ENCODE measurements at places on chromosomes 4 and X.

GRCh38 chr4:93684571-93684970, 144.0 kb upstream of the ATOH1 start:
- DNase-seq, result no peak

DNA sequence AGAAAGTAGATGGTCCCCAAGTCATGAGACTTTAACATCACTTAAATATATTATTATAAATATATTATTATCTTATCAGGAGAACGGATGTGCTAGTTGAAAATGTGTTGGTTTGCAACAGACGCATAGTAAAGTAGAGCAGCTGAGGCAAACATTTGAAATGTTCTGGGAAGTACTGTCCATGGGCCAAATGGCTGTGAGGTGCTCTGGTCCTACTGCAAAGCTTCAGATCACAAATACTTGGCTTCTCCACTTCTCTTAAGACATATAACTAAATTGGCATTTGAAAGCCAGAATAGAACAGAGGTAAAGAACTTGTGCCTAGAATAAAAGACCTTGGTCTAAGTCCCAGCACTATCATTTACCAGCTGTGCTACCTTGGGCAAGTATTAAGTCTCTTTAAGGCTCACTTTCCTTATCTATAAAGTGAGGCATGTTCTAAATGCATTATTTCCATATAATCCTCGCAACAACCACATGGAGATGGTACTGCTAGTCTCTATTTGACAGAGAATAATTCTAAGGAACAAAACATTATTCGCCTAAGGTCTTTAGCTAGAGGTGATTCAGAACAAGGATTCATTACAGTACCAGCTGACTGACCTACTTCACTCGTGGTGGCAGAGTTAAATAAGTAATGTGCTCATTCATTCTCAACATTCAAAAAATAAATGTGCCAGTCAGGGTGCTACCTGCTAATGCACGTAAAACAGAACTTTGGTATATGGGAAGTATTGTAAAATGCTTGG, 297.1 kb downstream of the PPP3CA start:
- no peak for DNase-seq

DNA sequence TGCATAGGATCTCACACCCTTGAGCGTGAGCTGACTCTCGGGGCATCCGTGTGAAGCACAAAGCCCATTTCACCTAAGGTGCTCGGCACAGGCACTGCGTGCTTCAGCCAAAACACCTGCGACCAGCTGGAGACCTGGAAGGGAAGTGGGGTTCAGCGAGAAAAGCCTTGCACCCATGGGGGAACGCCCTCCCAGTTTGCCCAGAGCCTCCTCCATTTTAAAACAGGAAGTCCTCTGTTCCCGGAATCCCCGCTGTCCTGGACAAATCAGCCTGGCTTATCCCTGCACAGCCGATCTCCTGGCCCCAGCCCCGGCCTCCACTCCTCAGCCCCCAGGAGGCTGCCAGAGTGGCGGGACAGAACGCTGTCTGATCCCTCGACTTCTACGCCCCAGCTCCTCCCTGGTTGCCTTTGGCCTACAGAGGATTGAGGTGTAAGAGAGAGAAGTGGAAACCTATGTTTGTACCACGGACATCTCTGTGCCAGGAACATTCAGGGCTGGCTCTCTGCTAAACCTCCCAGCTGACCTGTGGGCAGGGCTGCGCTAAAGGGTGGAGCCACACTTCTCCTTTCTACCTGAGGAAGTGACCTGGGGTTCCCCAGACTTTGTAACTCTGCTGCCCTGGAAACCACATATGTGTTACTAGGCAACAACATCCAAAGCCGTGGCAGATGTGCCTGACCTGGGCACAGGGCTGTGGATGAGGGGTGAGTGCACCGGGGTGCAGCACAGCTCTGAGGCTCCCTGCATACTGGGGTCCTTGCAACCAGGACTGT, 3.8 kb upstream of the C4orf50 start:
- DNase-seq, result no peak

- DNase-seq, result no peak
Observed at GRCh38 chr4:25377572-25378436, 741 bp downstream of the ANAPC4 start.

DNA sequence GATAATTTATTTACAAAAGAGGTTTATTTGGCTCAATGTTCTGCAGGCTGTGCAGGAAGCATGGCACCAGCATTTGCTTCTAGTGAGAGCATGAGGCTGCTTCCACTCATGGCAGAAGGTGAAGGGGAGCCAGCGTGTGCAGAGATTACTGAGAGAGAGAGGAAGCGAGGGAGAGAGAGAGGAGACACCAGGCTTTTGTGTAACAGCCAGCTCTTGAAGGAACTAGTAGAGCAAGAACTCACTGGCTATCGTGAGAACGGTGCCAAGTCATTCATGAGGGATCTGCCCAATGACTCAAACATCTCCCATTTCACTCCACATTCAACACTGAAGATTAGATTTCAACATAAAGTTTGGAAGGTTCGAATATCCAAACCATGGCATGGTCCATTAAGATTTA, 12.7 kb downstream of the GUCY1A1 start:
- peak; percentile 55 for DNase-seq

GRCh38 chrX:133265331-133265730, 47.2 kb upstream of the TFDP3 start:
- no peak for DNase-seq

Data from fibroblast of mammary gland (primary cell).